ENCODE measurements at places on chromosomes 11 and 22. TPM values are rescaled to one million over a fixed set of nuclear protein-coding genes. Genes with fewer than 3 reads are reported as not detected.

DNA sequence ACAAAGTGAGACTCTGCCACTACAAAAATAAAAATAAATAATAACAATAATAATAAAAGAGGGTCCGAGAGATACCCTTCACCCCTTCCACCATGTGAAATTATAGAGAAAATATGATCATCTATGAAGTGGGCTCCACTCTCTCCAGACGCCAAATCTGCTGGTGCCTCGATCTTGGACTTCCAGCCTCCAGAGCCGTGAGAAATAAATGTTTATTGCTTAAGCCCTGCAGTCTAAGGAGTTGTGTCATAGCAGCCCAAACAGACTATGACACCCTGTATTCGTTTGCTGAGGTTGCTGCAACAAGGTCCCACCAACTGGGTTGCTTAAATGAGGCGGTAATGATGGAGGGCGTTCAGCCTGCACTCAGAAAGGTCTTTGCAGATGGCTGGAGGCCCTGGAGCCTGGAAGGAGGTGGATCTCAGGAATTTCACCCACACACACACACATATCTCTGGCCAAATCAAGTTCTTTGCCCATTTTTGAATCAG is 7.6 kb upstream of the SEPTIN5 start:
- H3K36me3 ChIP-seq: no peaks in the 10 kb centered on the region
- no peaks in the 10 kb centered on the region for H3K4me1 ChIP-seq
- no peaks in the 10 kb centered on the region for H3K27me3 ChIP-seq
- no peak for DNase-seq

DNA sequence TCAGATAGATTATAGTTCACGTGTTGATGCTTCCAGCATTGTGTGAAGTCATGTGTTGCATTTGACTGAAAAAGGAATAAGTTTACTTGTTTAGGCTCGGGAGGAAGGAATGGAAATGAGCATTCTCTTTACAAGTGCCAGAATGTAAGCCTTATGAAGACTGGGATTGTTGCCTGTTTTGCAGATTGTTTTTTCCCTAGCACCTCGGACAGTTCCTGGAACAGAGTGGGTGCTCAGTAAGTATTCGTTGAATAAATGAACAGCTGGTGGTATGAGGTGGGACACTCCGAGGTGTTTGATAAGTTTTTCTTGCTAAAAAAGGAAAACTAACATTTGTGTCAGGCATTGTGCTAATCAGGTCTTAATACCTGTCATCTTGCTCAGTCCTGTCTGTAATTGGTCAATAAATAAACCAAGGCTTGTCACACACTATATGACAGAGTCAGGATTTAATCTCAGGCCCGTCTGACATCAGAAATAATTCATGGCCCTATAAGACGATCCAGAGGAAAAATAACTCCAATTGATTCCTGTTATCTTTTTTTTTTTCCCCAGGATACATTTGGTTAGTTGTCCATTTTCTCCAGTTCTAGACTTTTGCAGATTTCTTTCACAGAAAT is 304.7 kb downstream of the NELL1 start:
- no peaks in the 10 kb centered on the region for H3K4me1 ChIP-seq
- no peaks in the 10 kb centered on the region for H3K36me3 ChIP-seq
- no peak overlapping the region for H3K4me3 ChIP-seq
- H3K27me3 ChIP-seq: no peaks in the 10 kb centered on the region
- H3K27ac ChIP-seq: no peak overlapping the region

The TKFC gene
- total RNA-seq: 26.9 TPM

The CNIH2 gene
- total RNA-seq: not detected

DNA sequence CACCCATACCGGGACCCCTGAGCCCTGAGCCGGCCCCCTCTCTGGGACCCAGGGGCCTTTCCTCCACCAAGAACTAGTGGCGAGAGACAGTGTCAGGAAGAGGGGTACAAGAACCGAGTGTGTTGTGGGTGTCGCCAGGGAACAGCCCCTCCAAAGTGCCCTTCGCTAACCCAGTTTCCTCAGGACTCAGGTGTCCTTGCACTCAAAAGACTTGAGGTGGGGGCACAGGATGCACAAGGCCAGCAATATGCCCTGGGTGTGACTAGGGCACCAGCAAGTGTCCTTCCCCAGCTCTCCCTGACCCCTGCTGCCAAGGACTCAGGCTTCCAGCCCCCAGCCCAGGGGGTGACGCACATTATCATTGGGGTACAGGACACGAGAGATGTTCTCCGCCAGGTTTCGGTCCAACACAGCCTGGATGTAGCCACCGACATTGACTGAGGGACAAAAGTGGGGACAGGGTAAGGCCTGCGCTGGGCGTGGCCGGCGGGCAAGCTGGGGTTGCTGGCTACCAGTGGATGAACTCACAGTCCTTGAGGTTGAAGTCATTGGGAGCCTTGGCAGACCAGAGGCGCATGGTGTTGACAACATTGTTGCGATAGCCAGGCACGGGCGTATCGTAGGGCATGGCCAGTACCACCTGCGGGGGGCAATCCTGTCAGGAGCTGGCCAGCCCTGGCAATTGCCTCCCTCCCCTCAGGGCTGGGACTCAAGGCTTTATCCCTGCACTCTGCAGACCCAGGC is 4.7 kb downstream of the PYGM start:
- no peaks in the 10 kb centered on the region for H3K4me1 ChIP-seq
- H3K4me3 ChIP-seq: no peak overlapping the region
- H3K36me3 ChIP-seq: no peaks in the 10 kb centered on the region

GRCh38 chr11:79794484-79795393 is 353.9 kb upstream of the TENM4 start:
- H3K4me1 ChIP-seq: no peaks in the 10 kb centered on the region
- no peak for DNase-seq
- no peak overlapping the region for H3K27ac ChIP-seq
- no peaks in the 10 kb centered on the region for H3K27me3 ChIP-seq
- no peak overlapping the region for H3K4me3 ChIP-seq

DNA sequence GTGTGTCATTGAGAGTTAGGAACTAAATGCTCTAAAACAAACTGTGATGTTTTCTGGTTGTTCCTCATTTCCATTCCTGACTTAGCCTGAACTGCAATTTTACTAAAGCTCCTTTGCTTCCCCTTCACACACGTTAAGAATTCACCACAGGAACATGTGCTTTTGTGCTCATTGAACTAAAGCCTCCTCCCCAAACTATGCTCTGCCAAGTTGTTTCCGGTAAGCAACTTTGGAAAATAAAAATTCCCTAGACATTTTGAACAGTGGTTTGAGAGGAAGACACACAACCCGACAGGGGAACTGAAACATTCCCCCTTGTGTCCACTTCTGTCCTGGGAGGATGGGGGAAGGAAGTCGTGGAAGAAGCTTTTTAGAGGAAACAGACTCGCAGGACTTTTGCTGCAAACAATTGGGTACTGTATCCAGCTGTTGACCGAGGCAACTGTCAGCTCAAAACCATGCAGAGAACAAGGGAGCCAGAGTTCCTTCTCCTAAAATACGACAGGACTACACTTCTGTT is 66.9 kb downstream of the GAB2 start:
- H3K4me3 ChIP-seq: peak overlapping the region; percentile 3
- H3K27ac ChIP-seq: peak overlapping the region; percentile 69
- H3K4me1 ChIP-seq: no peaks in the 10 kb centered on the region
- no peaks in the 10 kb centered on the region for H3K36me3 ChIP-seq

DNA sequence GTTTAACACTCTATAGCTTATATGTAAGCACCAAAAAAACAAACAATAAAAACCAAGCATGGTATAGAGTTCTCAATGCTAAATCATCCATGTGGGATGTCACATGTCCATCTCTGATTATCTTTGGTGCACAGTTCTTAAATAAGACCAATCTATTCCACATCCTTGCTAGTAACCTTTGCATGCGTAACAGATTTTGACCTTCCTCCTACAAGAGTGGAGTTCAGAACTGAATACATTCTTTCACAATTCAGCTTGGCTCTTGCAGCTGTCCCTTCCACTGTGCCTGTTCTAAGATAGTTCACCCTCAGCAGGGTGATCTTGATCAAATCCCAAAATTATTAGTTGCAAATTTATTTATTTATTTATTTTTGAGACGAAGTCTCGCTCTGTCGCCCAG is 21.1 kb downstream of the PRR14L start:
- no peak overlapping the region for H3K27ac ChIP-seq
- H3K27me3 ChIP-seq: no peaks in the 10 kb centered on the region
- no peaks in the 10 kb centered on the region for H3K36me3 ChIP-seq

DNA sequence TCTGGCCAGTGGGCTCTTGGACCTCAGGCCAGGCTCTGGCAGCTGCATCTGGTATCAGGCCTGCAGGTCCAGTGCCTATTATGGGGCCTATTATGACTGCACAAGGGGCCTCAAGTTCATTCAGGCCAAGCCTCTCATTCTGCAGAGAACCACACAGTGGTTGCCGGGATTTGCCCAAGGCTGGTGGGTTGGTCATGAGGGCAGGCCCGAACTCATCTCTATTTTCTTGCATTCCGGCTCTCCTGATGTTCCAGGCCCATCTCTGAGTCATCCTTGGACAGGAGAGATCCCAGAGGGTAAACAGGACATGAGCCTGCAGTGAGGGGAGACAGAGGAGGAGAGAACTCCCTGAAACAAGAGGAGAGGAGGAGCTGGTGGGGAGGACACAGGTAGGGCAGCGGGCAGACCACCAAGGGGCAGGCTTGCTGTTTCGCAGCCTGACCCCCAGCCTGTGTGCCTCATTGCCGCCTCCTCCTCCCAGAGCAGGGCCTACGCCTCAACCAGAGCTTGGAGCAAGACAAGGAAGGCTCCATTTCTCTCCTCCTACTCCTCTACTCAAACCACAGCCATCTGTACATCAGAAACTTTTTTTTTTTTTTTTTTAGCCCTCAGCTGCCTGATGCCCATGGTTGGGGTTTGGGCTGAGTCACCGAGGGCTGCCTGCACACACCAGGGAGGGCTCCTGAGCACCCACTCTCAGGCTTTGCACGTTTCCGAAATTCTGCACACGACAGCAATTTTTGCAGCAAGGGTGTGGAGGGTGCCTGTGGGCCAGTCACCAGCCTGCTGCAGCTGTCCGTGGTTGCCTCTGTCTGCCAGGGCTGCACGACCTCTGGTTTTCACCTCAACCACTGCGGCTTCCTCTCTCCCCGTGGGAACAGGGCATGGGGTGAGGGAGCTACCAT is 12.7 kb upstream of the TREH start:
- H3K36me3 ChIP-seq: no peaks in the 10 kb centered on the region
- no peak for DNase-seq
- no peaks in the 10 kb centered on the region for H3K27me3 ChIP-seq
- H3K4me1 ChIP-seq: no peaks in the 10 kb centered on the region
- peak overlapping the region; percentile 71 for H3K27ac ChIP-seq

- no peak for DNase-seq
- peaks cover 7% of the 10 kb centered on the region for H3K4me1 ChIP-seq
- H3K27ac ChIP-seq: no peak overlapping the region
- H3K27me3 ChIP-seq: no peaks in the 10 kb centered on the region
- no peak overlapping the region for H3K4me3 ChIP-seq
Measured at GRCh38 chr11:118663381-118663780, 16.1 kb downstream of the TREH start.

The SERPIND1 gene
- 0.29 TPM for total RNA-seq

The POU2AF2 gene
- total RNA-seq: not detected

GRCh38 chr11:27319072-27319471 is 43.9 kb downstream of the CCDC34 start:
- no peaks in the 10 kb centered on the region for H3K4me1 ChIP-seq
- no peak overlapping the region for H3K4me3 ChIP-seq
- H3K27me3 ChIP-seq: no peaks in the 10 kb centered on the region
- no peak overlapping the region for H3K27ac ChIP-seq
- no peak for DNase-seq

Data from breast epithelium (tissue), 4 donors.